Keratinocyte (primary cell): ENCODE measurements at places on chromosomes 12 and 14. TPM values are rescaled to one million over a fixed set of nuclear protein-coding genes. Genes with fewer than 3 reads are reported as not detected.
A peak's percentile ranks its signal among the peaks of the same experiment; 100 is the strongest.

GRCh38 chr12:6917491-6918231 is 3.3 kb downstream of the ENO2 start:
- no peak for DNase-seq

DNA sequence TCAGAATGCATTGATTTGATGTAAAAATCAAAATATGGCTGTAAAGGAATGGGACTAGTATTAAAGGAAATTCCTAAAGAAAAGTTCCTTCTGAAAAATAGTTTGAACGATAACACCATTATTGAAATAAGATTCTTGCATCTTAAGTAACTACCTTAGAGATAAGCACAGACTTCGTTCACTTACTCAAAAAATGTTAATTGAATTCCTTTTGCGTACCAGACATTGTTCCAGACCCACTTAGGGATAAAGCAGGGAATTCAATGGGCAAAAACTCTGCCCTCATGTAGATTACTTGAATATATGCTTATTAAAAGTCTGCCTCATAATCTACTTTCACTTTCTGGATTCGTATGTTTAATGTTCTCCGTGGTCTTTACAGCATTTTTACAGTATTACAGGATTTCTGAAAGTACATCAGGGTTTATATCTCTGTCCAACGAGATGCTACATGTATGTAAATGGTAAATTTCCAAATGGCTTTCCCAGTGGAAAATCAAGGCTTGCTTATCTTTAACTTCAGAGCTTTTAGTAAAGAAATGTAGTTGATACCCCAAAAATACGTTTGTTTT is 213.7 kb downstream of the GXYLT1 start:
- no peak for DNase-seq

- DNase-seq: no peak
Measured at GRCh38 chr14:103629503-103630121, 601 bp downstream of the KLC1 start.

GRCh38 chr12:51925346-51926063 is 18.2 kb downstream of the ACVRL1 start:
- no peak for DNase-seq

DNA sequence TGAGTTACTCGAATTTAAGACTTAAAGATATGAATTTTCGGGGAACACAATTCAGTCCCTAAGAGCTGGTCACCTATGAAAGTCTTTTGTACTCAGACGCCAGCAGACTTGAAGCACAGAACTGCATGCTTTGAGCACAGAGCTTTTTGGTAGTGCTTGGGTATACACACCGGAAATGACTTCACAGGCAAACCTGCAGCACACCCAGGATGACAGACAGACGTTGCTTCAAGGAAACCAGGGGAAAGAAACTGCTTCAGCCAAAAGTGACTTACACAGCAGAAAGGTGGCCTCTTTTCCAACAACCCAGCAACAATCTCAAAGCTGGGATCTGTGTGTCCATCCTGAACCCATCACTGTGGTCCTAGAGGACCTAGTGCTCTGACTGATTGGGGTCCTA is 975.1 kb downstream of the AACS start:
- DNase-seq: no peak

GRCh38 chr14:94485944-94486841 is 10.2 kb upstream of the SERPINA9 start:
- no peak for DNase-seq

GRCh38 chr12:67415473-67415872 is 146.3 kb downstream of the CAND1 start:
- no peak for DNase-seq

DNA sequence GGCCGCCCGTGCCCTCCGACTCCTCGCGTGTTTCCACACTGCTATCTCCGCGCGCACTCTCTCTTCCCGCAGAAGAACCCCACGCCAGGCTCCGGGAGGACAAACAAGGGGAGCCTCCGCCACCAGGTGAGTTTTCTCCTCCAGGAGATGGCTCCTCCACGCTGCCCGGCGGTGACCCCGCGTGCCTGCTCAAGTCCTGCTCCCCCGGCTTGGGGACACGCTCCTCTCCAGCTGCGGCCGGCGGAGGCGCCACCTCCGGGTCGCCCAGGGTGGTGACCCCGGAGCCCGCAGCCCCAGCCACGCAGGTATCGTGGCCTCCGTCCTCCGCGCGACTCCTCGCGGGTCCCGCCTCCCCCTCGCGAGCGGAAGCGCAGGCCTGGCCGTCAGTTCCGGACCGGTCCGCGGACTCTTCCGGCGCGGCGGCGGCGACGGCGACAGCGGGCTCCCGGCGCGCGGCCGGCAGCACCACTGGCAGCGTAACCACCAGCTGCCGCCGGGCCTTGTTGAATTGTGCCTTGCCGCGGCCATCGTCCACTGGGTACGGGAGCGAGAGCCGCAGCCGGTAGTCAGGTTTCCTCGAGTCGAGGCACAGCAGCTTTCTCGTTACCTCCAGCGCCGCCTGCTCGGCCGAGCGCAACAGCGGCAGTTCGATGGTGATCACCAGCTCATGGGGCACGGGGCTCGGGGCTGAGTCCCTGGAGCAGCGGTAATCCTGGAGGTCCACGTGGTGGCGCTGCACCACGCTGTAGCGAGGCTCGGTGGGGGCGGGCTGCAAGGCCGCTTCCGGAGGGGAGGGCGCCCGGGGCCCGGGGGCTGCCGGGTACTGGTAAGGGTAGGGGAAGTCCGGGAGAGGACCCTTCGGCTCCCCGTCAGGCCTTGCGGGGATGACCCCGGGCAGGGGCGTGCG is 1.2 kb downstream of the DNAAF2 start:
- DNase-seq: peak; percentile 45

PRKD1 gene
- 0.32 to 0.49 TPM (median 0.45 TPM) in 3 replicates for polyA plus RNA-seq

RD3L gene
- not detected in 3 replicates for polyA plus RNA-seq
